ENCODE measurements at places on chromosomes 1 and 21.

DNA sequence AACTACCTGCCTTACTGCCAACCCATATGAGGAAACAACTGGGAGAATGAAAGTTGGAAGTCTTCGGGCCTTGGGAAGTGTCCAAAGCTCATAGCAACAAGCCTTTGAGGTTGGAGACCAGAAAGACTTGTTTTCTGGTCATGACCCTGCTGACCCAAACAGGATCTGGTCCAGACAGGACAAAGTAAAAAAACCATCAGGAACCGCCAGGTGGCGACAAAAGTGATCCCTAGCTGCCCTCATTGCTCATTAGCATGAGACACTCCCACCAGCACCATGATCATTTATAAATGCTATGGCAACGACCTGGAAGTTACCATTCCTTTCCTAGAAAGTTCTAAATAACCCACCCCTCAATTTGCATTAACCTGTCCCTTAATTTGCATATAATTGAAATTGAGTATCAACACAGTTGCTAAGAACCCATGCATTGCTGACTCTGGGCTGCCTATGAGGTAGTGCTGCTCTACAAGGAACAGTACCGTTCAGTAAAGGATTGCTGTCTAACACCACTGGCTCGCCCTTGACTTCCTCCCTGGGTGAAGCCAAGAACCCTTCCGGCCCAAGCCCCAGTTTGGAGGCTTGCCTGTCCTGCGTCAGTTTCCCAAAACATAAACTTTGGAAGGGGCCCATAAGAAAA is 89.0 kb downstream of the URB2 start:
- no peak for DNase-seq

GRCh38 chr1:56092684-56093570 is 486.4 kb downstream of the PLPP3 start:
- DNase-seq: no peak

DNA sequence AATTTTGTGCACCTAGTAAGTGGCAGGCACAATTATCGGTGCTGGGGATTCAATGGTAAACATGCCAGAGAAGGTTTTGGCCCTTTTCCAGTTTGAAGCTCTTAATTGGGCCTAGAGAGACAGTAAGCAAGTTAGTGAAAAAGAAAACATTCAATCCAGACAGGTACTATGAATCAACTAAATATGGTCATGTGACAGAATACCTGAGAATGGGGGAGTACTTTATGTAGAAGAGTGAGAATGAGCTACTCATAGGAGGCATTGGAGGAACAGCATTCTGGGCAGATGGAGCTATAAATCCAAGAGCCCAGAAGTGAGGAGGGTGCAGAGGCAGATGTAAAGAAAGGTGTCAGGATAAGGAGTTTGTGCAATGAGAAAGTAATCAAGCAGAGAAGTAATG is 1017.9 kb downstream of the ADGRL2 start:
- no peak for DNase-seq

- DNase-seq: no peak
These were observed 36.2 kb downstream of the UMODL1 start for GRCh38 chr21:42107177-42107880.

DNA sequence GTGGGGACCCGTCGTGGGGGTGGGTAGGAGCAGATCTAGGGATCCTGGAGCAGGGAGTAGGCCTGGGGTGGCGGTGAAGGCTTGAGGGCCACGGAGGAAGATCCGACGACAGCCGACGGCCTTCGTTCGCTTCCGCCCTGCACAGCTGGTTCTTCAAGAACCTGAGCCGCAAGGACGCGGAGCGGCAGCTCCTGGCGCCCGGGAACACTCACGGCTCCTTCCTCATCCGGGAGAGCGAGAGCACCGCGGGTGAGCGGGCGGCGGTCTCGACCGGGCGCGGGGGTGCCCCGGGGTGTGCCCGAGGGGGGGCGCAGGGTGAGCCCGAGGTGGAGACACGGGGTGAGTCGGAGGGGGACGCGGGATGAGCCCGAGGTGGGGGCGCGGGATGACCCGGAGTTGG is 16.5 kb upstream of the HDAC1 start:
- no peak for DNase-seq
